ENCODE measurements at places on chromosomes 4 and X.

- no peak for DNase-seq
Observed at GRCh38 chr4:150999086-150999485, 16.0 kb downstream of the LRBA start.

DNA sequence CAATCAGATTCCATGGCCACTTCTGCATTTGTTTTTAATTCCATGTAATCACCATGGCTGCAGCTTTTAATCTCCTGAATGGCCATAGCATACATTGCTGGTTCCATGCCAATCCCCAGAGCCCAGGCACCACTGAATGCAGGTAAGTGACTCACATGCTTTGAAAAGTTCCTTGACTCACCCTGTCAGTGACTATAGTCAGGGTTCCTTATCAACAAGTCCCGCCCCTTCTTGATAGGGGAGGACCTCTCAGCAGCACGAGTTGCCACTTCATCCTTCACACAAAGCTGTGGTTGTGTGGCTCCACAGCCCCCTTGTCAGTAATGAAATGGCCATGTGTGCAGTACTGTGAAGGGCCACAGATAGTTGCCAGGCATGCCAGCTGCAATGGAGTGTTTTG is 516.6 kb downstream of the PPARGC1A start:
- no peak for DNase-seq

- DNase-seq: no peak
Observed at GRCh38 chrX:39850630-39851152, 247.1 kb downstream of the BCOR start.

- DNase-seq: no peak
Observed at GRCh38 chr4:78599931-78600375, 48.4 kb downstream of the ANXA3 start.

GRCh38 chrX:68710870-68711576 is 63.6 kb downstream of the STARD8 start:
- DNase-seq: no peak

DNA sequence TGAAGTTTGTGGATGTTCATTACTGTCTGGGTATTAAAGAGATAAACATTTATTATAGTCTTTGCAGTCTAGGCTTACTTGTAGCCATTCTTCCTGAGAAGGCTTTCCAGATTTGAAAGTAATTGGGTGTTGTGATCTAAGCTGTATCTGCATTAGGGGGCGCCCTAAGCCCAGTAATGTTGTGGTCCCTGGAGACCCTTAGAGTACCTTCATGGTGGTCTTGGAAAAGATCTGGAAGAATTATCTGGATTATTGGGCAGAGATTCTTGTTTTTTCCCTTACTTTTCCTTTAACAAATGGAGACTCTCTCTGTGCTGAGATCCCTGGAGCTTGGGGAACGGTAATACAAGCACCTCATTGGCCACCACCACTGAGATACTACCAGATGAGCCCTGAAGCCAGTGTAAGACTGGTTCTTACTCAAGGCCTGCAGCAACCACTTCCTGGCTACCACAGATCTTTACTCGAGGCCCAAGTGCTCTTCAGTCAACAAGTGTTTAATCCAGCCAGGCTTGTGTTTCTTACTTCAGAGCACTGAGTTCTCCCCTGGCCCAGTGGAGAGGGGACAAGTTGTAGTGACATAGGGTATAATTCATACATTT is 63.1 kb downstream of the RTL3 start:
- no peak for DNase-seq

DNA sequence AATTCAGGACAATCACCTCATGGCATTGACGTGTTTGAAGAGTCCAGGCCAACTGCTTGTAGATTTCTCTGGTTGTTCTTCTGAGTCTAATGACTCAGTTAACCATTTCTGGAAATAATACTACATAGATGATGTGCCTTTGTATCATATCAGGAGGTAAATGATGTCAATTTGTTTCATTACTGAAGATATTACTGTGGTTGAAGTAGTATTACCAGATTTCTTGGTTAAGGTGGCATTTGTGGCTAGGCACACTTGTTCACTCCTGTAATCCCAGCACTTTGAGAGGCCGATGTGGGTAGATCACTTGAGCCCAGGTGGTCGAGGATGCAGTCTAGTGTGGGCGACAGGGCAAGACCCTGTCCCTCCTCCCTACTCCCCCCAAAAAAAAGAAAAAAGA is 15.7 kb downstream of the RPL9 start:
- no peak for DNase-seq

GRCh38 chr4:184470785-184471110 is 3.6 kb downstream of the IRF2 start:
- DNase-seq: no peak

DNA sequence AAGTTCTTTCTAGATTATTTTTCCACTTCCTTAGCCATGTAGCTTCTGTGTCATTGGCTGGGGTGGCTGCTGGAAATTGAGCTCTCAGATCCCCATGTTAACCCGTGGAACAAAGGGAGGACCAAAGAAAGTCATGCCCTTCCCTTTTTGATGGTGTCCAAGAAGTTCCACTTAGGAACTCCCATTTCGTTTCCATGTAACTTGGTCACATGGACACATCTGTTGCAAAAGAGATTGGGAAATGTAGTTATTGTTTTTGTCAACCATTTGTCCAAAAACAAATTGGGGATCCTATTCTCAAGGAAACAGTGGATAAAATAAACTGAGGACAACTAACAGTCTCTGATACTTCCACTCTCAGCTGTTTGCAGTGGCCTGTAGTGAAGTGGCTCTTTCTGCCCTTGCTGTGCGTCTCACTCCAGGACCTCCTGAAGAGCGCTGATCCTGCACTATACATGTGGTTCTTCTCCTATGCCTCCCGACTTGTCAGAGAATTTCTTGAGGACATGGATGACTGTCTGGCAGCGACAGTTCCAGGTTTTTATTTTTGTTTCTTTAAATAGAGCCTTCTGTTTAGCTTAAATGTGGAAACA is 125.3 kb upstream of the LNX1 start:
- DNase-seq: no peak

- no peak for DNase-seq
Observed at GRCh38 chr4:113153529-113154101, 104.2 kb downstream of the ANK2 start.

Data from BJ (cell line).